ENCODE measurements at places on chromosomes 7 and 10.

- no peak for DNase-seq
These were observed 205.6 kb upstream of the ETV1 start for GRCh38 chr7:14195079-14195478.

DNA sequence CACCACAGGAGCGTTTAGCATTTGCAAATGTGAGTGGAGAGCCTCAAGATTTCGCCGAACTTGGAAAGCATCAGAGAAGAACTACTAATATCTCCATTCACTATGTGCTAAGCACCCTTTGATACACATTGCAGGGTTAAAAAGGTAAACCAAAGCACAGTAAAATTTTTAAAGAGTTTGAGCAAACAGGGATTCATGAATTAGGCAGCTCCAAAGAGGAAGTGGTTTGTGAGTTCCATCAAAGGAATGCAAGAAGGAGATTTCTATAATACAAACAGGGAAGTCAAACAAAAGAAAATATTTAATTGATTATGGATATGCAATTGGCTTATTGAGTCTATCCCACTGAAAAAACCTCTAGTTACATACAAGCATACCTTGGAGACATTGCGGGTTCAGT lies 81.1 kb upstream of the TMEM72 start:
- no peak for DNase-seq

DNA sequence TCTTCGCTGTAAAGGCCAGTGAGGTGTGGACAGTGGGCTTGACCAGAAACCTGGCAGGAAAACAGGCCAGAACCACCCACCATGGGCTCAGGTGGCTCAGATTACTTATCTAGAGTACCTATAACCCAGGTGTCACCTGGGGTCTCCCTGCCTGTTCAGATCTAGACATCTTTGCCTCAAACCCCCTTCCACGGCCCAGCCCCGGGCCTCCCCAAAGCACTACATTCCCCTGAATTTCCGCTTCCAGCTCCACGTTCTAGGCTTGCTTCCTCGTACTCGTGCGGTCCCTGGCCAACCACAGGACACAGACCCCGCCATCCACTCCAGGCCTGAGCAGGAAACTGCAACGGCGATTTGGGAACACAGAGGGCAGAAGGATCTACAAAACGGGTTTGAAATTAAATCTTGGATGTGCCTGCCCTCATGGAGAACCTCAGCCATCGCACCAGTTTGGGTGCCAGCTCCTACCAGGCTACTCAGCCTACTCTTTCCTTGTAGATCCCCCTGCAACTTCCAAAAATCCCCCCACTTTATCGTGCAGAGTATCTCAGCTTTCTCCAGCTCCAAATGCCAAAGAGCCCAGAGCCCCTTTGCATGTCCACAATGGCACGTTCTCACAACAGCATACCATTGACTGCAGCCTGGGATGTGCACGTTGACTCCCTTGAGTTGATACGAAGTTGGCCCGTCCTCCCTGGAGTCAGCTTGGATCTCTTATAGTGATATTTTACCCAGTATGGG lies 62.7 kb upstream of the CACUL1 start:
- DNase-seq, result no peak

DNA sequence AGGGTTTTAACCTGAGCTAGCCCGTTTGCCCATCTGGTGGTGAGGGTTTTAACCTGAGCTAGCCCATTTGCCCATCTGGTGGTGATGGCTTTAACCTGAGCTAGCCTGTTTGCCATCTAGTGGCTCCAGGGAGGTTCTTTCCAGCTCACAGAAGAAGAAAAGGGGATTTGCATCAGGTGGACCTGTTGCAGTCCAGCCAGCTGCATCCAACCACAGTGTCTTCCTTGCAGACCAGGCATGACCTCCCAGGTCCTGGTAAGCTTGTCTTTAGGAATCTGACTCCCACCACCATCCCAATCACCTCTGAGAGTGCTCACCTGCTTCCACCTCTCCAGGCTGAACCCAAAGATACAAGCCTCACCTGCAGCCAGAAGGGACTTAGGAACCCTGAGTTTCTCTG lies 62.4 kb upstream of the EMX2 start:
- no peak for DNase-seq

GRCh38 chr10:22712956-22713852 lies 1.2 kb downstream of the PIP4K2A start:
- no peak for DNase-seq

DNA sequence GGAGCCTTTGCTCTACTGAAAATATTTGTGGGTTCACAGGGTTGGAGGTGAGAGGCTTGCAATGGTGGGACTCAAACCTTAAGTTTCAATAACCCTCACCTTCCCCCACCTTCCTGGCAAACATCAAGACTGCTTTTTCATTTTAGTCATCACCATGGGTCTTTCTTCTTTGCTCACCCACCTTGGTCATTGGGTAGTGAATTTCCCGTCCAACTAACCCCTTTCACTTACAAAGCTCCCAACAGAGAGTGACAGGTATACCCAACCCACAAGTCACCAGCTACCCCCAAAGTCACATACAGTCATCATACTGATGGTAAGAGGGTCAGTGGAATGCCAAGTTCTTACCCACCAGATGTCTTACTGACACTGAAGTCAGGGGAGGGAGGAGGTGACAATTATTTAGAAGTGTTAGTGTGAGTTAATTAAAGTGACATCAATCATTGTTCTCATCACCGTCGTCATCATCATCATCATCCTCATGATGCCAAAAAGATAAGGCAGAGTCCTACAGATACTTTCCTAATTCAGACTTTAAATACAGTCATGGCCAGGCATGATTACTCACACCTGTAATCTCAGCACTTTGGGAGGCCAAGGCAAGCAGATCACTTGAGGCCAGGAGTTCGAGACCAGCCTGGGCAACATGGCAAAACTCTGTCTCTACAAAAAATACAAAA lies 49.0 kb downstream of the PIK3AP1 start:
- no peak for DNase-seq

GRCh38 chr10:119407254-119407777 lies 135.2 kb downstream of the RGS10 start:
- no peak for DNase-seq

DNA sequence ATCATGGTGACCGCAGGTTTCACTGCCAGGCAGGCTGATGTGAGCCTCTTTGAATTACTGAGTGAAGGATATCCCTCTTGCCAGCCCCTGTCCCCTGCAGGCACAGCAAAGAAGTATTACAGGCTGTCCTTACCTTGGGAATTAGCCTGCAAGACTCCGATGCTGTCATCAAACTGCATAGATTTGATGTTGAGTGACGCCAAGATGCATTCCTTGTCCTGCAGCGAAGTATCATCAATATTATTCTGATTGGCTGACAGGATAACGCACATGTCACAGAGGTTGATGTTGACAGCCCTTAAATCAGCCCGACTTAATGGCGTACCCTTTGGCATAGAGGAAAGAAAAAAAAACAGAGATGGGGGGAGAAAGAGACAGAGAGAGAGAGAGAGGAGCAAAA lies 693.0 kb downstream of the KCNMA1 start:
- DNase-seq, result no peak

DNA sequence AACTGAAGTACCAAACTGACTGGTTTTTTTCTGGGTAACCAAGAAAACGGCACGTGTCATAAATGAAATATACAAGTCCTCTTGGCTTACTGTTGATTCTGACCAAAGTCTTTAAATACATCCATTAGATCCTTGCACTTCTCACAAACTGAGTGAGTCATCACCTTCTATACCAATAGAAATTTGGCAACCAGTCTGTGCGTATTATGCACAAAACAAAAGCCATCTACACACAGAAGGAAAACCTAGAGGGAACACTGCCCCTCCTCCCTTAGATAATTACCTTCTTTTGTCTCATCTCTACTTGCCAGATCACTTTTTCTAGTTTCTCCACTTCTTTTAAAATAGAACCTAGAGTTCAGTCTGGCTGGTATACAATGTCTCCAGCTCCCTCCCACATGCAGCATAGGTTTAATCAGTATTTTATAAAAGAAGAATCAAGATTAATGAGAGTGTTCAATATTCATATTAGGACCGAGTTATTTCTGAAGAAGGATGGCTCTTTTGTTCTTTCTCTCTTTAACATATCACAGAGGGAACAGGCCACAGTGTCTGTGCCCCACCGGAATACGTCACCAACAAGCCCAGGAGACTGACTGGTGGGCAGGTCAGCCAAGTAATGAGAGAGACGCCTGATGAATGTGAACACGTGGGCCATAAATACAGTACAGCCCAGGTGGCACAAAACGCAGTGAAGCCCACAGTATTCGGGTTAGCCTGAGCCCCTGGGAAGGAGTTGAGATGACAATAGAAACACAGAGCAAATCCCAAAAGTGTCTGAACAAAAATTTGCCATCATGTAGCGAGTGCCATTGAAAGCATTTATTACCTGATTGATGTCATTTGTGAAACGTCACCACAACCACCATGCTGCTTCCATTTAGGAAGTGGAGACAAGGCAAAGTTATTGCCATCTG lies 91.3 kb downstream of the KIAA1549 start:
- no peak for DNase-seq

- no peak for DNase-seq
These were observed 614.7 kb downstream of the DNAJB6 start for GRCh38 chr7:157951300-157952049.

GRCh38 chr10:114332301-114333192 lies 71.8 kb downstream of the AFAP1L2 start:
- DNase-seq, result no peak

DNA sequence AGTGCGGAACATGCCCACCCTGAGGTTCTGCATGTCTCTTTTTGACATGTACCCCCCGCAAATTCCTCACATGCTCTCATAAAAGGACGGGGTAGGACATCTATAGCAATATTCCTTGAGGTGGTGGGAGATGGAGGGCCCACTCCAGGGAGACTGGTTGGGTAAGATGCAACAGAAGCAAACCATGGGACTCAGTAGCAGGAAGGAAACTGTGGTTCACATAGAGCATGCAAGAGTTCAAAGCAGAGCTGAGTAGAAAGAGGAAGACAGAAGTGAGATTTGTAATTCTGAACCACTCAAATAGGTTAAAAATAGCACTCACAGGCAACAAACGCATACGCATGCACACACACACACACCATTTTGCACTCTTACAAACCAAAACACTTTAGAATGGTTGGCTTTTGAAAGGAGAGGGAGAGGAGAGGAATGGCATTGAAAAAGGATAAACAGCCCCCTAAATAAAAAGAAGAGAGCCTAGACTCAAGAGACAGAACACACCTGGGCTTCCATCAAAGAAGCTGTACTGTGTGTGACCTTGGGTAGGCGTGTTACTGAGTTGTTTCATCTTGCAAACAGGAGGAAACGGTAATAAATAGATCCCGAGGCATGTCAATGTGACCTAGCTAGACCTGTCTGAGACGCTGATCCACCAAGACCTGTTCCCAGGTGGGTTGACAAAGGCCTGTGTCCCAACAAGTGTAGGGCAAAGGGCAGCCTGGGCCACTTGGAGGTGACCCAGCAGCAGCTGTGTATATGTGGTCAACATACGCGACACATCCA lies 77.6 kb upstream of the LRRC4 start:
- peak; percentile 93 for DNase-seq

DNA sequence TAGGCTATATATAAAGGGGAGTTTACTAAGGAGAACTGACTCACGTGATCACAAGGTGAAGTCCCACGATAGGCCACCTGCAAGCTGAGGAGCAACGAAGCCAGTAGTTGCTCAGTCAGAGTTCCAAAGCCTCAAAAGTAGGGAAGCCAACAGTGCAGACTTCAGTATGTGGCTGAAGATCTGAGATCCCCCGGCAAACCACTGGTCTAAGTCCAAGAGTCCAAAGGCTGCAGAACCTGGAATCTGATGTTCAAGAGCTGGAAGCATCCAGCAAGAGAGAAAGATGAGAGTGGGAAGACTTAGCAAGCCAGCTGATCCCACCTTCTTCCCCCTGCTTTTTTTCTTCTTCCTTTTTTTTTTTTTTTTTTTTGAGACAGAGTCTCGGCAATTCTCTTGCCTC lies 27.0 kb upstream of the GSDME start:
- DNase-seq, result no peak

DNA sequence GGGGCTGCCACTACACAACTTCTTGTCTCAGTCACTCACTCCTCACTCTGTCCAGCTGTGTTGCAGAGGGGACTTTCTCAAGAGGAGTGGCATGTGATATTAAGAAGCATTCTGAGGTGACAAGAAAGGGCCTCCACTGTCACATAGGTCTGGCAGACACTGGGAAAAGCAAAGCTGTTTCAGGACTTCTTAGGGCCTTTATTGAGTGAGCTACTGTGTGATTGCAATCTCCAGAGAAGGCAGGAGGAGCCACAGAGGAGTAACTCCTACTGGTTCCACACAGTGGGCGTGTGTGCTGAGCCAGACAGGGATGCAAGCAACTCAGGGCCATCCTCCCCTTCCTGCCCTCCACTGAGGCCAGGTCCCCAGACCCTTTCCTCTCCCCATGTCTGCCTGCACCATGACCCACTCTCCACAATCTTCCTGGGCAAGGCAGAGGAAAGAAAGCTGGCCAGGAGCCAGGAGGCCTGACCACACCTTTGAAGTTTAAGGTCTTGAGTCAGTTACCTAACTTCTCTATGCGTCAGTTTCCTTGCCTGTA lies 262.0 kb upstream of the ZMIZ1 start:
- no peak for DNase-seq
